ENCODE measurements at places on chromosomes 16 and 17.

DNA sequence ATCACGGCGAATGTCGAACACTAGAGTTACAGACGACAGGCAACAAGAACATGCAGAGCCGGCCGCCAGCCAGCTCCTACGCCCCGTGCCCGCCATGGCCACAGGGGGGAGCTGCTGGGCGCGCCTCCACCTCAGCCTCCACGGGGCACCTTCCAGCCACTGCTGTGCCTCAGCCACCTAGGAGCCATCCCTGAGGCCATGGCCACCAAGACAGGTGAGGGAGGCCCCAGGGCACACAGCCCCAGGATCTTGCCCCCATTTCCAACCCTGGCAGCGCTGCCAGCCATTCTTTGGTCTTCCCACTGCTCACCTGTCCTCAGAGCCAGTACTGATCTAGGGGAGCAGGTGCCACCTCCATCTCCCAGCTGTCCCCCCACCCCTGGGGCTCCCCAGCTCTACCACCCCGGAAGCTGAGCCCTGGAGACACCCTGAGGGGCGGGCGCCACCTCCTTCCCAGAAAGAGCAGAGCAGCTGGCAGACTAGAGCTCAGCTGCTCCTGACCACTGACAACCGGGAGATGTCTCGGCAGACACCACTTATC lies 11.8 kb downstream of the GNPTG start:
- DNase-seq, result no peak

- DNase-seq, result no peak
These were observed 687 bp upstream of the NARF start for GRCh38 chr17:82457929-82458178.

DNA sequence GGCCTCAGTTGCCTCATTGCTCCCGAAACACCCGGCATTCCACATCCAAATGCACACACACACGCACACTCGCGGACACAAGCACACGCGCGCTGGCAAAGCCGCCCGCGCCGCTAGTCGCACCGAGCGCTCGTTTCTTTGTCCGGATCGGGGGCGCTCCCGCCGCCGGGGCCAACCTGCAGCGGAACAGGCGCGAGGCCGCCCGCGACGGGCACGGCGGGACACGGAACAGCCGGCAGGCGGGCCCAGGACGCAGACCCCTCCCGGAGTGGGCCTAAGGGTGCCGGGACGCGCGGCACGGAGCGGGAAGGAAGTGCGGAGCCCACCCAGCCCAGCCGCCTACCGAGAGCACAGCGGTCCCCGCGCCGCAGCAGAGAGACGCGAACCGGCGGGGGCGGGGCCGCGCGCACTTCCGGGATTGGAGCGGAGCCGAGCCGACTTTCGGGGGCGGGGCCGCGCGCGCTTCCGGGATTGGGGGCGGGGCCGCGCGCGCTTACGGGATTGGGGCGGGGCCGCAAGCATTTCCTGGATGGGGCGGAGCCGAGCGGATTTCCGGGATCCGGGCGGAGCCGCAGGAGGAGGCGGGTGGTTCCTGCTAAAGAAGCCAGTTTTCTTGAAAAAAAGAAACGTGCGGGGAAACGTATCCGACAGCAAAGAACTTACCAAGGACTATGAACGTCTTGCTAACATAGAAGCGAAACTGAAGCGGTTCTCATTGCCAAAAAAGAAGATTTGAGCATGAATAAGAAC lies at the start of gene CYBC1:
TSS of gene CYBC1 (minus strand) at position 396 of the 750 bp plus-strand sequence. CDS start 1,498 bp downstream, outside the sequence.
- peak; percentile 99 for DNase-seq

DNA sequence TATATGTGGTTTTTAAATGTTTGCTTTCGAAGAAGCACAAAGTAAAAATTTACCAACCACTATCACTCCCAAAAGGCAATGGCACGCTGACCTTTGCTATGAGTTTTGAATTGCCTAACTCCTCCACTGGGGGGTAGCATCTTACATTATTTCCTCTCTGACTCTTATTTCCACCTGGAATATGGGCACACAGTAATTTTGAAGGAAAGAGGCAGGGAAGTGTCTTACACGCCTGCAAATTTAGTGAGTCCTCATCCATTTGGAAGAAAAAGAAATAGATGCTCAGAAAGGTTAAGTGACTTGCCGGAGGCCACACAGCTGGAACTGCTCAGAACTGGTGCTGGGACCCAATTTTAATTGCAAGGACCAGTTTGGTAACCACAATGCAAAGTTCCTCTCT lies 29.9 kb upstream of the IRX6 start:
- no peak for DNase-seq

- DNase-seq, result no peak
These were observed 297 bp downstream of the TBC1D10B start for GRCh38 chr16:30369938-30370455.

- DNase-seq, result no peak
These were observed 330 bp downstream of the CASKIN2 start for GRCh38 chr17:75514919-75515495.

DNA sequence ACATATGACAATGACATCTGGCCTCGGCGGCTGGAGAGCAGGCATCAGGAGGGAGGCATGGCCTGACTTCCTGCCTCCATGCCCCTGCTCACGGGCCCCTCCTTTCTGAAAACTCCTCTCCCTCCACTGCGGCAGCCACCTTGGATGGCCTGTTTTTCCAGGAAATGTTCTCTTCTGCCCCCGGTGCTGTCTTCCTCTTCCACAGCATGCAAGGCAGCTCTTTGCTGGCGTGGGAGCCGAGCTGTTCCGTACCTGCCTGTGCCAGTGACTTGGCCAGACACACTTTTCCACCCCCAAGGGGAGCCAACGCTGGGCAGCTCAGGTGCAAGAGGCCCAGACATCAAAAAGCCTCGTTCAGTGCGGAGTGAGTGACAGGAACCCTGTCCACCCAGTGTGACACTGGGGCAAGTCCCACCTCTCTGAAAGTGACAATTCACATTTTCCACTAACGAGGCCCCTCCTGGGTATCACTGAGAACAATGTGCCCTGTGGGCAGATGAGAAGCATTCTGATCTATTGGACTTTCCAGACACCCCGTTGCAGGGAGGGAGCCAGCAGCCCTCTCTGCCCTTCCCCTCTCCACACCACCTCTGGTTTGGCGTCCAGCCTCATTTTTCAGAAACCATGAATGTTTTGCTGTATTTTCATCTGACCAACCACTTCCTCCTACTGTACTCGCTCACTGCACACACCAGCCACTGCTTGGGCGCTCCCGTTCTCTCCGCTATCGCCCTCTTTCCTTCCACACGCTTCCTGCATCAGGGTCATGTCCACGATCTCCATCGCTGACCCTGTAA lies 31.2 kb downstream of the NSMCE1 start:
- DNase-seq, result peak; percentile 82

DNA sequence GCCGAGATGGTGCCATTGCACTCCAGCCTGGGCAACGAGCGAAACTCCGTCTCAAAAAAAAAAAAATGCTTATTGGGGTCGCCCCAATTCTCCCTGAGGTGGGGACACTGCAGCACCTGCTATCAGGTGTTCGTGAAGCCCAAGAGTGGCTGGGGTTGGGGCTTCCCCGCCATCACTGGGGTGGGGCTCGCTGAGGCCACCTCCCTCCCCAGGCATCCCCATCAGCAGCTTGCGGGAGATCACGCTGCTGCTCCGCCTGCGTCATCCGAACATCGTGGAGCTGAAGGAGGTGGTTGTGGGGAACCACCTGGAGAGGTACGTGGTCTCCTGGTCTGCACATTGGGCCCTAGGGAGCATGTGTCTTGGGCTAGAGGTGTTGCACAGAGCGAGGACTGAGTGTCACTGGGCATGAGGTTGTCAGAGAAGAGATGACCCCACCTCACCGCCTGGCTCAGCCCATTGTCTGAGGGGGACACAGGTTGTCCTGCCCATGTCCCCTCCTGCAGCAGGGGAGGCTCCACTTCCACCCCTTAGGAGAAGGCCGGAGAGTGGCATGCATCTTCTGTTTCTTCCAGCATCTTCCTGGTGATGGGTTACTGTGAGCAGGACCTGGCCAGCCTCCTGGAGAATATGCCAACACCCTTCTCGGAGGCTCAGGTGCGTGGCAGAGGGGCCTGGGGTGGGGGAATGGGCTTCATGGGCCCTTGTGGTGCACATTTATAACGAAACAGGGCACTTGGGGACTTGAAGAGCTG lies 4.9 kb downstream of the CDK10 start:
- no peak for DNase-seq

GRCh38 chr16:50928065-50928464 lies 186.2 kb downstream of the CYLD start:
- peak; percentile 33 for DNase-seq

DNA sequence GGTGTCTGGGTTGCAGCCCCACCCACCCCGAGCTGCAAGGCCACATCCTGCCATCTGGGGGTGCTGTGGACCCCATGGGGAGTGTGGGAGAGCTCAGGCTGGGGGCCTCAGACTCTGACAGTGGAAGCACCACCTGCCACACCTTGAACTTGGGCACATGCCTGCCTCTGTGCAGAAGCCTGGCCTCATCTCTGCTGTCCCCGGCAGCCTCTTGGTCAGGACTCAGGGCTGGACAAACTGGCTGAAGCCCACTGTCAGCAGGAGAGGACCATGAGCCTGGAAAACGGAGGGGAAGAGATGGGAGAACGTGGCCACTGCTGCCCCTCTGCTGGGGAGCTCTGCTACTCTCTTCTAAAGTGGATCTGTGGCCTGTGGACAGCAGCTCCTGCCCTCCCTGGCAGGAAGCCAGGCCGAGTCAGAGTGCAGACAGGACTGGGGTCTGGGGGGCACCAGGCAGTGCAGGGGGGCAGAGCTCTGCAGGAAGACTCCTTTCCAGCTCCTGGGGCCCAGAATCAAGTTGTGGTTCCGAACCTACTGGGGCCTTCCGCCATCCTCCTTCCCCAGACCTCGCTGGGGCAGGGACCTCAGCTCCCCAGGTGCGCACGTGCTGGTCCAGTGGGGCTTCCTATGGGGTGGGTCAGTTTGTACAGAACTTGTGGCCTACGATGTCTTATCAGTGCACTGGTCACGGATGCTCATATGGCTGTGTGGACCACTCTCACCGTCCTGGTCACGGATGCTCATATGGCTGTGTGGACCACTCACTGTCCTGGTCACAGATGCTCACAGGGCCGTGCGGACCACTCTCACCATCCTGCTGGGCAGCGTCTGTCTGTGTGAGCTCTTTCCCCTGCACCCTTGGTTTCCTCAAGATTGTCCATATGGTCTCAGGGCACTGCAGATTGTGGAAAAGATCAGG lies 207.7 kb downstream of the LAT start:
- peak; percentile 69 for DNase-seq

DNA sequence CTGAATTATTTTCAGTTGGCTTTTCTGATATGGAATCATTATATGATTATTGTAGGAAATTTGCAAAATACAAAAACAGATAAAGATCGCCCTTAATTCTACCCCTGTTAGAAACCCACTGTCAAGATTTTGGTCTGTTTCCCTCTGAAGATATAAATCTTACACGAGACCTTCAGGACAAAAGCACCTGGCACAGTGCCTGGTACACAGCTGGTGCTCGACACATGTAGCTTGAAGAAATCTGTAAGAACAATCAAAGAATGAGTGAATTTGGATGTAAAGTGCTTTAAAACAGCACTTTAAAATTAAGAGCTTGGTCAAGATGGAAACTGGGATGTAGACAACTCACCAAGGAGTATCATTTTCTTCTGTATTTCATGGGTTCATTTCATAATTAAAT lies 181.1 kb downstream of the C16orf78 start:
- DNase-seq, result no peak

- DNase-seq, result no peak
These were observed 328 bp upstream of the DRC7 start for GRCh38 chr16:57694231-57694724.

DNA sequence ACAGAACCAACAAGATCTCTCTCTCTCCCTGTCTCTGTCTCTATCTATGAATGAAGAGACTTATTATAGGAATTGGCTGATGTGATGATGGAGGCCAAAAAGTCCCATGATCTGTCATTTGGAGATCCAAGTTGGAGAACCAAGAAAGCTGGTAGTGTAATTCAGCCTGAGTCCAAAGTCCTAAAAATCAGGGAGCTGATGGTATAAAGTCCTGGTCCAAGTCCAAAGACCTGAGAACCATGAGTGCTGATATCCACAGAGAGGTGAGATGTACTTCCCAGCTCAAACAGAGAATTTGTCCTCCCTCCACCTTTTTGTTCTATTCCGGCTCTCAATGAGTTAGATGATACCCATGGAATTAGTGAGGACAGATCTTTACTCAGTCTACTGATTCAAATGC lies 15.4 kb upstream of the TMIGD1 start:
- no peak for DNase-seq

DNA sequence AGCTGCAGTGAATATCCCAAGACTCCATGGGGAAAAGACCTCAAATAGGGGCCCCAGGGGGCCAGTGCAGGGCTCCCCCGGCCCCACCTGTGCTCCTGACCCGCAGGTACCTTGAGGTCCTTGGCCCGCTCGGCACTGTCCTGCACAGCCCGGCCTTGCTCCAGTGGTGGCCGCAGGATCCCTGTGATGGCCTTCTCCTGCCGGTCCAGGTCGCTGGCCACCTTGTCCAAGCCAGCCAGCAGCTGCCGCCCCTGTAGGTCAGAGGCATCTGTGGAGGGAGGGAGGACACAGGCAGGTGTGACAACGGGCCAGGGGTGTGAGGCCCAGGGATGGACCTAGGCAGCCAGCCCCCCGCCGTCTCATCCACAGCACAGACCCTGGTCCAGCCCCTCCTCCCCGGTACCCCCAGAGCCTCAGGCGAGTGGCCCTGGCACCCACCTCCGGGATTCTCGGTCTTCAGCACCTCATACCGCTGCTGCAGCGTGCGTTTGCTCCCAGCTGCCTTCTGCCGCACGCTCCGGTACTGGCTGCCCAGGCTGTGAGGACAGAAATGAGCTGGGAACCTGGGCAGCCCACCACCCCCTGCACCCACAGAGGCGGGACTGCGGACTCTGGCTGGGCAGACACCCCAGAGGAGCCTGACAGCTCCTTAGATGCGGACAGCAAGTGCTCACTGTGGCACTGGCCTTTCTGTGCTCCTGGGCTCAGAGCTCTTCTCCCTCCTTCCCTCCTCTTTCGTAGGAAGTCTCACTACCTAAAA lies 43.7 kb downstream of the PPL start:
- DNase-seq, result no peak

DNA sequence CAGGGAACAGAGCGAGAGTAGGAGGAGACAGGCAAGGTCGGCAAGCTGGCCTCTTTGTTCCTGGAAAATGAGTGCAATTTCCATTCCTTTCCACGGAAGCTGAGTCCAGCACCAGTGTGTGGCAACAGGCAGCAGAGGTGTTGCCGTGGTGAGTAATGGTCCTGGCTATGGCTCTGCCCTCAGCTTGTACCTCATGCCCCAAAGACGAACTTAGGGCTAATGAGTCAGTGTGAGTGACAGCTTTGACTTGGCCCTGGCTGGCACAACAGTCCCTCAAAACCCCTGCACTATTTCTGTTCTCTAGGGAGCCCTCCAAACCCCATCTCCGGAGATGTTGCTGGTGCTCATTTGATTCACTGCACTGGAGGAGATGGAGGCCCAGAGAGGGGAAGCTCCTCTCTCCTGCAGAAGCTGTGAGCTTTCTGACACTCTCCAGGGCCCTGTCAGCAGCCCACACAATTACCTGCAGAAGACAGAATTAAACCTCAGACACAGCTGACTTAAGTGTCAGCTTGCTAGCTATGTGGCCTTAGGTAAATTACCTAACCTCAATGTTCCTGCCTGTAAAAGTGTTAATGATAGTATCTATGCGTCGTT lies 129.9 kb downstream of the TMEM132E start:
- no peak for DNase-seq

GRCh38 chr17:39709319-39709997 lies 9.6 kb downstream of the ERBB2 start:
- no peak for DNase-seq

- DNase-seq, result no peak
These were observed 21.5 kb downstream of the MED13 start for GRCh38 chr17:62043602-62044001.

GRCh38 chr17:79836510-79836971 lies 2.7 kb downstream of the CBX4 start:
- DNase-seq, result no peak

Data from mesenteric fat pad (tissue), 1 donor.